Fibroblast of skin of left quadriceps (primary cell): ENCODE measurements at places on chromosomes 7 and 10.

DNA sequence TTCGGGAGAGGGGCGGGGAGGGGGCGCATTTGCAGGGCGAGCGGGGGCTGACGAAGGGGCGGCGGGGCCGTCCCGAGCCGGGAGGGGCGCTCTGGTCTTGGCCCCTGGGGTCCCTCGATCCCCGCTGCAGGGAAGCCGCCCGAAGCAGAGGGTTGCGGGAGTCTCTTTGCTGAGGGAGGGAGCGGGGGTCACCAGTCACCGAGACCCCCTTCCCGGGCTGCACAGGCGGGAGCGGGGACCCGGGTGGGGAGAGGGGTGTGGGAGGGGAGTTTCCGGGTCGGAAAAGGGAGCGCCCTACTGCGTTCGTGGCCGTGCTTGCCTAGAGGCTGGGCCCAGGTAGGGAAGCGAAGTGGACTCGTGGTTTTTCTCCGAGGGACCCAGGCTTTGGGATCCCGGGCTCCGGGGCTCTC, 422 bp downstream of the AP1S1 start:
- DNase-seq, result no peak

GRCh38 chr7:39702133-39702532, 78.8 kb downstream of the RALA start:
- peak; percentile 46 for DNase-seq

DNA sequence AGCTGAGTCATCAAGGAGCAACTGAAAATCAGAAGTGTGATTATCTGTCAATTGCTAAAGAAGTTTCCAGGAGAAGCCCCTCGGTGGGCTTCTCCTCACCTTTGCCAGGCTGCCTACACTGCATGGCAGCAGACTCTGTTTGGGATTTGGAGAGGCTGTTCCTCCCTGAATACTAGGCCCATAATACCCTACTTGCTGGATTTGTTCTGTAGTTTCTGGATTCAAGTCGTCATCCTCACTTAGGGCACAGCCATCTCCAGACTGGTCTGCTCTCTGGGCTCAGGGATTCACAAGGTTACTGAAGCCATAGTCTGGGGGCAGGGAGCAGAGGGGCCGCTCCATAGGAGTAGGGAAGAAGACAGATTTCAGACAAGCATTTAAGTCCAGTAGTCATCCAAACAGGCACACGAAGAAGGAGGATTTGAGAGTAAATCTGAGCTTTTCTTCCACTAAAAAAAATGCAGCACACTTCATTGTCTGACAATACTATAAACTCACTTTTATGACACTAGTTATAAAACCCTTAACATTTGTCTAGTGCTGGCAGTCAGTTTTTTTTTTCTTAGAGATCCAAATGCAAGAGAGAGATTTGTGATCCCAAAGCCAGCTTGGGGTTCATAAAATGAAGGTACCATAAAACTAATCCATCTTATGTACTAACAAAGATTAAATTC, 723.3 kb downstream of the GRID1 start:
- no peak for DNase-seq

GRCh38 chr10:70296406-70296899, 12.6 kb upstream of the NPFFR1 start:
- peak; percentile 43 for DNase-seq

DNA sequence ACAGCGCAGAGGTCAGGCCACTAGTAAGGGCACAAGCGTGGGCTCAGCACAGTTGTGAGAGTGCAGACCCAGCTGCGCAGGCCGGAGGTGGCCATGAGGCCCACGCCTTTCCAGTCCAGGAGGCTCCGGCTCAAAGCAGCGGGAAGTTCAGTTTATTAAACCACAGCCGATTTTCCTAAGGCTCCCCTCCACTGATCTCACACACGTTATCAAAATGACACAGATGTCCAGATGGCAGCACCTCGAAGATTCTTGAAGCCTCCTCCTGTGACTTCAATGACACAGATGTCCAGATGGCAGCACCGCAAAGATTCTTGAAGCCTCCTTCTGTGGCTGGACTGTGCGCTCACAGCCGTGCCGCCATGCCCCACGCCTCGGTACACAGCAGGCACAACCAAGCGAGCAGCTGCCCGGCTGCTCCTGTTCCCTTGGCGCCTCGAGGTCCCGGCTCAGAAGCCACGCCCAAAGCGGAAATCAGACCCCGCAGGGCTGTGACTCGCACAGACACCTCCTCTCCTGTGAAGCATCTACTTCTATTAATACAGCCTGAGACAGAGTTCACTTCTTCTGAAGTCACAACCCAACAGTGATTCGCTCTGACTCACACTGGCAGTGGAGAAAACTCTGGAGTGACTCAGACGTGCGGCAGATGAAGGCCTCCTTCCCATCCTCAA, 122.7 kb downstream of the MAD1L1 start:
- peak; percentile 78 for DNase-seq

- no peak for DNase-seq
These were observed 63.1 kb upstream of the SORCS3 start for GRCh38 chr10:104577861-104578521.

- DNase-seq, result peak; percentile 58
These were observed 1.1 kb upstream of the KBTBD2 start for GRCh38 chr7:32892521-32893206.

- peak; percentile 45 for DNase-seq
These were observed 97.9 kb downstream of the WDR11 start for GRCh38 chr10:120948889-120949608.

DNA sequence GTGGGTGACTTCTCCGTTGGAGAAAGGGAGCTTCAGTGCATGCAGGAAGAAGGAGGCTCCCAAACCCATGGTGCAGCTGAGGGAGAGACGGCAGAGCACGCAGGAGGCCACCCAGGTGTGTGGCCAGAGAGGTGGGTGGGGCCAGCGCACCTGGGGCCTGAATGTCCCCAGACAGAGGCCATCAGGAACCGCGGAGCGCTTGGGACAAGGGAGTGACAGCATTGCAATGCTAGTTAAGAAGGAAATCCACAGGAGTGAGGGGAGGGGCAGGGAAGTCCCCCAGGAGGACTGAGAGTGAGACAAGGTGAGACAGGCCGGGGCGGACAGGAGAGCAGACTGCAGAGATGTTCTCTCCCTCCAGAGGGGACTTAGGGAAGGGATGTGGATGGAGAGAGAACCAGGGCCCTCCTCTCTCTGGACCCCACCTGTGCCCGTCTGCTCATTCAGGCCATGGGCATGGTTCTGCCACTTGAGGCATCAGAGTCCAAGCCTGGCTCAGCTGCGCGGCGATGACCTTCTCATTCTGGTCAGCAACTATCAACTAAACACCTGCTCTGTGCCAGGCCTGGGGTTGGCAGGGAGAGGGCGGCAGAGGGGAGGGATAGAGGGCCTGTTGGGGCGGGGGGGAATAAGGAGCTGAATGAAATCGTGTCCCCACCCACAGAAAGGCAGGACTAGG, 69.4 kb upstream of the COL13A1 start:
- no peak for DNase-seq

DNA sequence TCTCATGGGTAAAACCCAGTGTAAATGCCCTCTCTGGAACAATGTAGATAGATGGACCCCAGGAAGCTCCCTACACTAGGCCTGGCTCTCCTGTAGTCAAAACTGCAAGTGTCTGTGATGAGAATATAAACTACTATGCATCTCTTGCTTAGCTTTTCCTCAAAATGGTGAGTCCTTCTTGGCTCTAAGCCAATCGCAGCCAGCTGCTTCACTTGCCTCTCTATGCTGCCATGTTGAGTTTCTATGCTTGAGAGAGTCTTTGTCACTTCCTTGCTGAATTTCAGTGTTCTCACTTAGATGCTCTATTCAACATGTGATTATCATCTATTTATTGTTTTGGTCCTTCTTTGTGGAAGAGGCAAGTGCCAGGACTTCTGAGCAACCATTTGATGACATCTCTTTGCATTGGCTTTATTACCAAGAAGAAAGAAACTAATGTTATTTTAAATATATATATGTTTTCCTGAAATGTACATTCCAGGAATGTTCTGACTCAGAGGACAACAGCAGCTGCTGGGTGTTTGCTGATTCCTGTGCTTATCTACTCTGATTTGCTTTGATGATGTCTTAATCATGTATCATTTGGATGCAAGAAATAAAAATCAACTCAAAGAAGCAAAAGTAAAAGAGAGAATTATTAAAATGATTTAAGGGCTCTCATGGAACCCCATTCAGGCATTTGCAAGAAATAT, 16.6 kb downstream of the TAS2R40 start:
- DNase-seq, result no peak

- no peak for DNase-seq
These were observed 17.7 kb downstream of the CCL24 start for GRCh38 chr7:75795831-75796285.

- no peak for DNase-seq
These were observed 2.5 kb downstream of the TMEM178B start for GRCh38 chr7:141076377-141076776.

- DNase-seq, result no peak
These were observed 100.7 kb downstream of the POLL start for GRCh38 chr10:101487399-101487798.

- DNase-seq, result no peak
These were observed 352.4 kb upstream of the POM121L12 start for GRCh38 chr7:52682993-52683392.

- DNase-seq, result peak; percentile 46
These were observed 15.8 kb downstream of the BTBD16 start for GRCh38 chr10:122286867-122287266.

- DNase-seq, result no peak
These were observed 262.8 kb upstream of the GRB10 start for GRCh38 chr7:51045319-51046102.
